ENCODE measurements at places on chromosomes 5 and 9.

DNA sequence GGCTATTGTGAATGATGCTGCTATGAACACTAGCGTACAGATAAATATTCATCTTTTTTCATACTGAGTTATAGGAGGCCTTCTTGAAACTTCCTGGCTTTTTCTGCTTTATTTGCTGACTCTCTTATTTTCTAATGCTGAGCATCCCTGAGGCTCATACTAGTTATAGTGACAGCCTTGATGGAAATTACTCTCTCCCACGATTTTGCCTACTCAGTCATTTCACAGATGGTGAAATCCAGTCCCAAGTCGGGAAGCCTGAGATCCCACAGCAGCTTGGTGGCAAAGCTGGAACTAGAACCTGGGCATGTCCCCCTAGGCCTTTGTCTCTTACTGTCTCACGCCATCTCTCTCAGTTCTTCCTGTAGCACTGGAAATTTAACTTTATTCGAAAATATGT is 22.4 kb downstream of the NANS start:
- no peak for DNase-seq

GRCh38 chr5:61363401-61364114 is 31.5 kb downstream of the ZSWIM6 start:
- DNase-seq, result no peak

GRCh38 chr5:154367101-154367500 is 78.7 kb upstream of the SAP30L start:
- no peak for DNase-seq

- no peak for DNase-seq
Measured at GRCh38 chr5:16995372-16995771, 59.3 kb upstream of the MYO10 start.

- no peak for DNase-seq
Measured at GRCh38 chr5:35513612-35514011, 104.1 kb upstream of the SPEF2 start.

- no peak for DNase-seq
Measured at GRCh38 chr9:88326936-88327335, 61.3 kb upstream of the SPIN1 start.

DNA sequence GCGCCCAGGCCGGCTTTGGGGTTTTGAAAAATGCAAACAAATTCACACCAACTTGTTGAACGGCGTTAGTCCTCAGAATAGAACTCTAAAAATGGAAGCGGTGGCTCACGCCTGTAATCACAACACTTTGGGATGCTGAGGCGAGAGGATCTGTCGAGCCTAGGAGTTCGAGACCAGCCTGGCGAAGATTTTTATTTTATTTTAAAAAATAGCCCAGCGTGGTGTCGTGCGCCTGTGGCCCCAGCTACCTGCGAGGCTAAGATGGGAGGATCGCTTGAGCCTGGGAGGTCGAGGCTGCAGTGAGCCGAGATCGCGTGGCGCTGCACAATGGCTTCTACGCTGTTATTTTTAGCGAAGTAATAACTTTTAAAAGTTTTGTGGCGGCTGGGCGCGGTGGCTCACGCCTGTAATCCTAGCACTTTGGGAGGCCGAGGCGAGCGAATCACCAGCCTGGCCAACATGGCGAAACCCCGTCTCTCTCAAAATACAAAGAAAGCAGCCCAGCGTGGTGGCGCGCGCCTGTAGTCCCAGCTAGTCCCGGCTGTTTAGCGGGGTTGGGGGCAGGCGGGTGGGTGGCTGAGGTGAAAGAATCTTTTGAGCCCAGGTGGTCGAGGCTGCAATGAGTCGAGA is 694 bp upstream of the PLIN2 start:
- peak; percentile 1 for DNase-seq

GRCh38 chr9:16618524-16618923 is 251.9 kb downstream of the BNC2 start:
- no peak for DNase-seq
